ENCODE measurements at places on chromosomes 3 and 15.

GRCh38 chr3:99607151-99607550 lies 31.2 kb upstream of the COL8A1 start:
- no peak for DNase-seq

DNA sequence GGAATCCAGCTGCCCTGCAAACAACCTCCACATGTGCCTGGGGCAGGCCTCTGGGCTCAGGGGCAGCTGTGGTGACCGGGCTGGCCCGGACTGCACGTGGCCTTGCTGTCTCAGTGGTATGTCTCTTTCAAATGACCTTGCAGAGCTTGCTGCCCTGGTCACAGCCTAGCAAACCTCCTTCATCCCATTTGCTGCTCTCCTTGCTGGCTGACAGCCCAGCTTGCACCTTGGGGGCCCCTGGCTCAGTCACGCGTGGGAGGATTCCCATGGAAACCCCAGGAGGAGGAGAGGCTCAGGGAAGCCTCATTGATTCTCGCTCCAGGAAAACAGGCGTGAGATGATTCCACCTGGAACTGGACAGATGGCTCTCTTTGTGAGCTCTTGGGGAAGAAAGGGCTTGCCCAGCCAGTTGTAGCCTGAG lies 5.6 kb downstream of the SPSB4 start:
- peak; percentile 21 for DNase-seq

DNA sequence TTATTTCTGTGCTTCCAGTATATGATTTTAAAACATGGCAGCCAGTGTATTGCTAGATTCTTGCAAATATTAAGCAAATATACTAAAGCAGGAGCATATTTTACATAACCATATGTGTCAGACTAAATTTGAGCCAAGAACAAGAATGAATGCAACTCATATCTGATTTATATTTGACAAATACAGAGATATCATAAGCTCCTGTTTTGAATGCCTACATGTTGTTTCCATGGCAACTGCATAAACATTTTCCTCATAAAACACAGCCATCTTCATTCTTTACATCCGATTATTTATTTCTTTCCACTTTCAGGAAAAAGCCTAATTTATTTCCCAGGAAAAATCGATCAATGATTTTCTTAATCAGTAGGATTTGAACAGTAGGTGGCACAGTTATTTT lies 172.2 kb upstream of the TSPAN3 start:
- peak; percentile 47 for DNase-seq

- no peak for DNase-seq
Measured at GRCh38 chr3:10722911-10723310, 93.1 kb upstream of the SLC6A11 start.

- DNase-seq, result no peak
Measured at GRCh38 chr3:63933459-63933858, 21.3 kb upstream of the SCAANT1 start.

DNA sequence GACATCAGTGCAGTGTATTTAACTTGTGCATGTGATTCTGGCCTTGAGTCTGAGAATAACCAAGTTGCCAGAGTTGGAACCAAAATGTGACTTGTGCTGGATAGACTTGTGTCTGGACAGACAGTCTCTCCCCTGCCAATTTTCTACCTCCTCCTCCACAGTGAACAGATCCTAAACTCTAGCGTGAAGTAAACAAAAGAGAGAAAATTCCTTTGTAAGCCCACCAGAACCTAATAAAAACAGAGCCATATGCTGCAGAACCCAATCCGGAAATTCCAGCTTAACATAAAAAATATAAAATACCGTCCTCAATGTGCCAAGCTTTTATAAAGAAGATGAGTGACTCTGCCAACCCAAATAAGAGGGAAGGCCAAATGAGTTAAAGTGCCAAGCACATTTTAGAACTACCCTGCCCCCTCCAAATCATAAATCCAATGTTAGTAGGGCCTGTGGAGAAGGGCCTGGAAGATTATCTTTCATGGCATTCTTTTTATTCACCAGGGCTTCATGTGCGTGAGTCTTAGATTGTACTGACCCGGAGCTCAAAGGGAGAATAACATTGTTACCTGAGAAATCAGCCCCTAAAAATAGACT lies 344.6 kb upstream of the PROK2 start:
- no peak for DNase-seq

GRCh38 chr3:129934234-129935123 lies 40.0 kb upstream of the TRH start:
- peak; percentile 54 for DNase-seq

DNA sequence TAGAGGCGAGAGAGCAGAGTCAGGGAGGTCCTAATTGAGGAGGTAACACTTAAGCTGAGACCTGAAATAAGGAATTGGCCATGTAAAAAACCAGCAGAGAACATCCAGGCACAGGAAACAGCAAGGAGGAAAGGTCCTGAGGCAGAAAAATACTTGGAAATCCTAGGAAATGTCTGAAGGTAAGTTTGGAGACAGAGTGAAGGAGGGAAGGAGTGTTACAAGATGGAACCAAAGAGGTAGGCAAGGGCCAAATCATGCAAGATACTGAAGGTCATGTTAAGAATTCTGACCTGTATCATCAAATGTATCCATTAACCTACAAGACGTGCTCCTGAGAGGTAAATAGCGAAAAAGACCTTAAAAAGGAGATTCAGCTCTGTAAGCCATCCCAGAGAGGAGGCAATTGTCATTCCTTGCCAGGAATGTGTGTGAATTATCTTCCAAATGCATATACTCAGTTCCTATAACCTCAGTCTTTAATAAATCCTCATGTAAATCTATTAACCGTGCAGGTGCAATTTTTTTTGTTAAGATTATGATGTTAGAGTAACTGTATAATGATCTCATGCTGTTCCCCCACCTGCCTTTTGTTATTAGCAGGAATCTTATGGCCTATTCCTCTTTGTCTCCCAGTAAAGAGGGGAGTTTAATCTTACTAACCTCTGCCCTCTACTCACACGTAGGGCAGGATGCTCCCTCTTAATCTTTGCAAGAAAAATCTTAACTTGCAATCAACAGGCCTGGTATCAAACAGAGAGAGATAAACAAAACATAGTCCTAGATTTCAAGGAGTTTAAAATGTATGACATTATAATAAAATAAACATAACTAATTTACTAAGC lies 166.9 kb downstream of the ULK4 start:
- DNase-seq, result no peak

DNA sequence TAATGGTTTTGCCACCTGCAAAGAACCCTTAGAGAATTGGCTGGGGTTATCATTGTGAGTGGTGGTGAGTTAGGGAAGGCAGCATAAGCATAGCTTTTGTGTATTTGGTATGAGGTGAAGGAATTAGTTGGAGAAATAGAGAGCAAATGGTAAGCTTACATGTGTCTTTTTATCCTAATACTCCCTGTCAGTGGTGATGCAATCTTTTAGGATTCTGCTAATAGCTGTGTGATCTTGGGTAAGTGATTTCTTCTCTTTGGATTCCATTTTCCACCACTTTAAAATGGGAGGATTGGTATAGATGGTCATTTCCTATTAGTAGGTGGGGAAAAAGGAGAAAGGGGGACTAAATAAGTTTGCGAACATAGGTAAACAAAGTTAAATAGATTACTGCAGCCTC lies 30.9 kb downstream of the PIAS1 start:
- no peak for DNase-seq

GRCh38 chr3:121592856-121593702 lies at the start of gene FBXO40:
FBXO40 (plus strand) TSS chr3:121593379; CDS start chr3:121620576, 27,197 bp downstream.
- peak; percentile 99 for DNase-seq

DNA sequence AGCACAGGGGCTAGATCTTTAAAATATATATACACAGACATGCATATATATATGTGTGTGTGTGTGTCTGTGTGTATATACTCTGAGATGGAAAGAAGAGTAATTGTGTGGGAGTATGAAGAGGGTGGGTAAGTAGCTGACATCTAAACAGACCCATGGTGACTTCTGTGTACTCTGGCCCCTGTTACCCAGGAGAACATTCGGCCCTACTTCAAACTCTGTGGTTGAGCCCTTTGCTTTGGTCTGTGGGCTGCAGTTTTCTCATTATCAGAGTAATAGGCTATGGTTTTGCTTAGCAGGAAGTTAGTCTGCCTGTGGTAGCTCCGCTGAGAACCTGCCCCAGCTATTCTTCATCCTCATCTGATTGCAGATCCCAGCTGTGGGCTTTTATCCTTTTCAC lies 141.4 kb downstream of the RBPMS2 start:
- DNase-seq, result peak; percentile 73

- DNase-seq, result no peak
Measured at GRCh38 chr15:93159930-93160329, 70.9 kb upstream of the RGMA start.
